ENCODE measurements at places on chromosomes 3 and 15.

GRCh38 chr3:185264849-185265553 is 11.2 kb upstream of the EHHADH start:
- DNase-seq, result no peak

GRCh38 chr15:60001610-60002527 is 2.2 kb upstream of the FOXB1 start:
- DNase-seq, result no peak

- DNase-seq, result no peak
These were observed 23.1 kb downstream of the CCDC33 start for GRCh38 chr15:74259292-74259648.

GRCh38 chr15:42427429-42428223 is 63.3 kb downstream of the ZNF106 start:
- DNase-seq, result no peak

- no peak for DNase-seq
These were observed 68.0 kb upstream of the MNS1 start for GRCh38 chr15:56532721-56533460.

GRCh38 chr15:35427091-35427490 is 118.9 kb downstream of the DPH6 start:
- DNase-seq, result no peak

- no peak for DNase-seq
These were observed 9.2 kb downstream of the PLSCR4 start for GRCh38 chr3:146241523-146242240.

DNA sequence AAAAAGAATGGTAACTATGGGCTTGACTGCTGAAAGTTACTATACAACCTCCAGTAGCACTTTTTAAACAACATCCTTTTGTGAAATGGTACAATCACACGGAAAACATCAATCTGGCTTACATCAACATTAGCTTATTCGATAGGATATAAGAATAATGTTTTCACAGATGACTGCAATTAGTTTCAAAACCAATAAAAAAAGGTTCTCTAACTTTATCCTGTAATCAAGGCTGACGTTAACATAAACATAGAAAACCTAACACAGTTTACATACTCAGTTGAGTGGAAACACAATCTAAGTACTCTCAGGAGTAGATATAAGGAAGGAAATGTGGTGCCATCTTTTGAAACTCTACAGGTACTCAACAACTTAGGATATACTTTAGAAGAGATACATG is 102.2 kb downstream of the DLG1 start:
- no peak for DNase-seq

- DNase-seq, result no peak
These were observed 299.2 kb downstream of the FHIT start for GRCh38 chr3:60952055-60952454.

- no peak for DNase-seq
These were observed 292 bp downstream of the USP4 start for GRCh38 chr3:49339581-49339940.

- DNase-seq, result no peak
These were observed 42.6 kb upstream of the ACKR4 start for GRCh38 chr3:132554437-132554836.

Data from activated naive CD4-positive, alpha-beta T cell (primary cell).